ENCODE measurements at places on chromosomes 3 and 15.
A peak's percentile ranks its signal among the peaks of the same experiment; 100 is the strongest.

DNA sequence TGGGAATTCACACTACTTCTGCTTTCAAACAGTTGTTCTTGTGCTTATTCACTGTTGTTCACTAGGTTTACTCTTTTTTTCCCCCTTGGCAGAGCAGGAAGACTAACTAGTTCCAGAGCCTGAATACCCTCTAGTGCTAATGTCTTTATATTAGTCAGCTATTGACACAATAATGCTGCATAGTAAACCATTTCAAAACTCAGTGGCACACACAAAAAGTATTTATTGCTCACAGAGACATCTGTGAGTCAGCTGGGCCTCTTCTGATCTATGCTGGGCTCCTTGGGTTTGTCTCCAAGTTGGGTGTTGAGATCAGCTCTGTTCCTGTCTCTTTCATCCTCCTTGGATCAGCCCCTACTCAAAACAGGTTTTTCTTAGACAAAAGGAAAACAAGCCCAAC, 51.1 kb downstream of the RSRC1 start:
- H3K27ac ChIP-seq = no peak overlapping the region
- H3K4me3 ChIP-seq = no peak overlapping the region
- DNase-seq = no peak

DNA sequence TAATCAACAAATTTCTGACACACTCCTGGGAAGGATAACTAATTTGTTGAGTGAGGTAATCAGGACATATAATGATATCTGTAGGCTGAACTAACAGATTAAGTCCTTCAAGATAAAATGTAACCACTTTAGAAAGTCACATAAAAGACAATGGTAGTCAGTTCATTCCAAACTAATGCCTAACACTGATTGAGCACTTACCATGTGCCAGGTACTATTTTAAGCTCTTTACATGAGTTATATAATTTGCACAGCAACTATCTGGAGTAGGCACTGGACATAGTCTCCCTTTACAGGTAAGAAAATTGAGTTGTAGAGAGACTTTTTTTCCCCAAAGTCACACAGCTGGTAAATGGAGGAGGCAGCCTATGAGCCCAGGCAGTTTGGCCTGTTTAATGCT, 211.2 kb upstream of the CFAP20DC start:
- no peaks in the 10 kb centered on the region for H3K36me3 ChIP-seq
- no peak overlapping the region for H3K4me3 ChIP-seq
- no peaks in the 10 kb centered on the region for H3K4me1 ChIP-seq
- H3K27ac ChIP-seq = no peak overlapping the region
- no peak for DNase-seq

GRCh38 chr3:60434950-60435349, 816.3 kb downstream of the FHIT start:
- H3K27me3 ChIP-seq = no peaks in the 10 kb centered on the region
- H3K4me1 ChIP-seq = no peaks in the 10 kb centered on the region
- H3K27ac ChIP-seq = no peak overlapping the region
- no peaks in the 10 kb centered on the region for H3K36me3 ChIP-seq
- H3K4me3 ChIP-seq = no peak overlapping the region
- DNase-seq = no peak

DNA sequence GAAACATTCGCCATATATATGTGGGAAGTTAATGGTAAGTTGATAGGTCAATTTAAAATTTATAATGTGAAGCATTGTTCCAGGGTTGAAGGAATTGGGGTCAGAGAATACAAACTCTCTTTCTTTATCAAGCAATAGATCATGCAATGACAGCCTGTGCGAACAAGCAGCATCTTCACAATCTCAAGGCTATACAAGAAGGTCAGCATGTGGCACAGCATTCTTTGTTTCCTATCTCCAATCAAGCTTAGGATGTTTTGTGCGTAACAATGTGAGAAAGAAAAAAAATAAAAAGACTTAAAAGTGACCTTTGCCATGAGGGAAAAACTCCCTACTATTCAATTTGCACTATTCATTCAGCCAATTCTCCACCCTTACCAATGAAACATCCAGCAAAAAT, 288.1 kb upstream of the NECTIN3 start:
- no peak overlapping the region for H3K4me3 ChIP-seq
- H3K27me3 ChIP-seq = no peaks in the 10 kb centered on the region
- H3K27ac ChIP-seq = no peak overlapping the region
- DNase-seq = no peak
- H3K4me1 ChIP-seq = no peaks in the 10 kb centered on the region

- no peak overlapping the region for H3K27ac ChIP-seq
- H3K4me3 ChIP-seq = no peak overlapping the region
- no peaks in the 10 kb centered on the region for H3K36me3 ChIP-seq
- no peak for DNase-seq
Measured at GRCh38 chr3:159824333-159824732, 164.3 kb upstream of the IL12A start.

- no peak overlapping the region for H3K27ac ChIP-seq
- peak overlapping the region; percentile 54 for H3K4me3 ChIP-seq
- no peaks in the 10 kb centered on the region for H3K27me3 ChIP-seq
- no peak for DNase-seq
- peaks cover 42% of the 10 kb centered on the region for H3K4me1 ChIP-seq
Measured at GRCh38 chr3:143975554-143976152, 4.0 kb downstream of the DIPK2A start.

DNA sequence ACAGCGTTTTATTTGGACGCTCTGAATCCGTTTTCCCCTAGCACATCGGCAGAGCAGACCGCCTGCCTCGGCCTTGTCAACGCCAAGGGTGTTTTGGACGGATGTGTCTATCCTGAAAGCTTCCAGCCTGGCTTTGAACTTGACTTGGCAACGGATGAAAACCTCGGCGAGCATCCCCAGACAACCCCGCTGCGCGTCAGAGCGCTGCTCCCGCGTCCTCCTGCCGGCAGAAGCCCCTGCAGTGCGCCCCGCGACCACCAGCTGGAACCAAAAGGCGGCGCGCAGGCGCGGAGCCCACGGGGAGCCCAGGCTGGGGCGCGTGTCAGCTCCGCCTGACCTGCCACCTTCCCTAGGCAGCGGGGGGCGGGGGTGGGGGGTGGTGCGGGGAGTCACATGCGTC, 26.2 kb upstream of the ARL8B start:
- no peak overlapping the region for H3K27ac ChIP-seq
- no peak for DNase-seq
- no peaks in the 10 kb centered on the region for H3K36me3 ChIP-seq
- H3K4me3 ChIP-seq = no peak overlapping the region
- no peaks in the 10 kb centered on the region for H3K4me1 ChIP-seq
- H3K27me3 ChIP-seq = peaks cover 7% of the 10 kb centered on the region

DNA sequence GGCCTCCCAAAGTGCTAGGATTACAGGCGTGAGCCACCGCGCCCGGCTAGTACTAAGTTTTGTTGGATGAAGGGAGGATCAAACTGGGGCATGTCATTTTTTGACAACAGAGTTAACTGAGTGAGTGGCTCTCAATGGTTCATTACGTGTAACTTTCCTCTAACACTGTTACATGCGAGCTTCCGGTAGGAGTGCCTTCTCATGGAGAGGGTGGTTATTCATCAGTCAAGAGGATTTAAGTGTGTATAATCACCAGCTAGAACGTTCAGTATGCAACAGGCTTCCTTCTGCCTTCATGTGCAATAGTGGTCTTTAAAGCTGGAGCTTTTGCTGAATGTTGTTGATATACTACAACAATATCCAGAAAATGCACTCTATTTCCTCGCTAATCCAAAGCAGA, 19.1 kb upstream of the GOLGA8A start:
- peaks cover 15% of the 10 kb centered on the region for H3K27me3 ChIP-seq
- no peak overlapping the region for H3K4me3 ChIP-seq
- no peaks in the 10 kb centered on the region for H3K4me1 ChIP-seq
- H3K36me3 ChIP-seq = no peaks in the 10 kb centered on the region

DNA sequence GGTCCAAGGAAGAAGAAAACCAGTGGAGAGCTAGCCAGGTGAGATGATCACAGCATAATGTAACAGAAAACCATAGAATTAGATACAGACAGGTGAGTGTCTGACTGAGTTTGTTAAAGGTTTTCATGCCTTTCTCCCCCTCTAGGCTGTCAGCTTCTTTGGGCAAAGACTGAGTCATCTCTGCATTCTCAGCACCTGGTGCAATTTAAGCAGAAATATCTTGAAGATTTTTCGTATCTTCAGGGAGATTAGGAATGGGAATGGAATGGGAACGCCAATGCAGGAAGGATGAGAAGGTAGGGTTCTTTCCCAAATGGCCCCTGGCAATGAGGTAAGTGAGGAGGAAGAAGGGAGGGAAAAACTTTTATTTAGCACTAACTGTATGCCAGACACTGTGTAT, 122.0 kb upstream of the SLC7A14 start:
- no peaks in the 10 kb centered on the region for H3K4me1 ChIP-seq
- peaks cover 28% of the 10 kb centered on the region for H3K27me3 ChIP-seq
- no peak for DNase-seq
- no peaks in the 10 kb centered on the region for H3K36me3 ChIP-seq
- H3K4me3 ChIP-seq = no peak overlapping the region

- DNase-seq = no peak
- no peaks in the 10 kb centered on the region for H3K27me3 ChIP-seq
- no peaks in the 10 kb centered on the region for H3K4me1 ChIP-seq
- no peak overlapping the region for H3K4me3 ChIP-seq
Measured at GRCh38 chr3:36562945-36563344, 182.6 kb downstream of the STAC start.

DNA sequence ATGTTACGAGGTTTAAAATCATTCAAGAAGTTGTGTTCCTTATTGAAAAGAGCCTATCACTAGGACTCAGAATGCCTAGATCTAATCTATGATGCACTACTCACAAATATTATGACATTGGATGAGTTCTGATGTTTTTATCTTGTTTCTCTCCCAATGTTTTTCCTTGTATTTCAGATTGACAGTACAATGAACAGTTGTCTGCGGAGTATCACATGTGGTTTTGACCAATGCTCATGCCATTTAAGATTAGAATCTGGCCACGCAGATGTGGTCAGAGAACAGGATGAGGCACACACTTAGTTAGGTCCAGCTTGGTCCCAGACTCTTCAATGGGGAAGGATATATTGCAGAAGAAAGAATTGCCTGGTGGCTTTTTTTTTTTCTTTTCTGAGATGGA, 25.6 kb upstream of the CCDC50 start:
- no peak for DNase-seq
- no peaks in the 10 kb centered on the region for H3K36me3 ChIP-seq
- no peak overlapping the region for H3K27ac ChIP-seq
- no peaks in the 10 kb centered on the region for H3K4me1 ChIP-seq
- H3K27me3 ChIP-seq = peaks cover 5% of the 10 kb centered on the region

DNA sequence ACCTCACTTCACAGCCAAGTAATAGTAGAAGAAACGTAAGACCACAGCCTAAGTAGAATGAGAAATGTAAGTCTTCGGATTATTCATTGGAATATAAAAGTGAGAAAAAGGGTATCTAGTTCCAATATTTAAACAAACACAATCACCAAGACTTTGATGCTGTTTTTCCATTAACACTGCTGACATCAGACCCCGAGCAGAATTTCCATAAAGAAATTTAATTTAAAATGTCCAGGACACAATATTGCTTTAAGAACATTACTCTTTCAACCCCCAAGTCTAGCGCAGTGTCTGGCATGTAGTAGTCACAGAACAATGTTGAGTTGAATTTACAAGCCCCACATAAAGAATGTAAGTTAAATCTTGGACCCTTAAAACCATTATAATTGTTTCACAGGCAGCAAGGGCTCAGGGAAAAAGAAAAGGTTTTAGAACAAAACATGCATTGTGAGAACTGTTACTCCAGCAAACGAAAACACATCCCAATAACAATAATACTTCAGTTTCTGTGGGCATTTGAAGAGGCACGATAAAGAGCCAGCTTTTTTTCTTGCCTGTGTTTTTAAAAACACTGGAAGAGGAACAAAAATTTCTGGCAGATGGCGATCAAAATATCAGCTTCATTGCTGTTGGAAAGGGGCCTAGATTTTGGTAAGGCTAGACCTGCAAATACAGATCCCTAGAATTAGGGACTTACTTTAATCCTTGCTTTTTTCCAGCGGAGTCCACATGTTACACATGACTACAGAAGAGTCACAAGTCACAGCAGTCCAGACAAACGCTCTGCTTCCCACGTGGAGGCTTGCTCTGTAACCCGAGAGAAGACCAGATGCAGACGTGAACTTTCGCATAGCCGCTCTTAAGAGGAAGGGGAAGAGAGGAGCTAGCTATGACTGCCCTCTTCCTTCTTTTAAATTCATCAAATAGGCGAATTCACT, 77.9 kb upstream of the IGSF10 start:
- H3K36me3 ChIP-seq = no peaks in the 10 kb centered on the region
- H3K4me3 ChIP-seq = no peak overlapping the region
- no peak for DNase-seq
- H3K27me3 ChIP-seq = peaks cover 8% of the 10 kb centered on the region

DNA sequence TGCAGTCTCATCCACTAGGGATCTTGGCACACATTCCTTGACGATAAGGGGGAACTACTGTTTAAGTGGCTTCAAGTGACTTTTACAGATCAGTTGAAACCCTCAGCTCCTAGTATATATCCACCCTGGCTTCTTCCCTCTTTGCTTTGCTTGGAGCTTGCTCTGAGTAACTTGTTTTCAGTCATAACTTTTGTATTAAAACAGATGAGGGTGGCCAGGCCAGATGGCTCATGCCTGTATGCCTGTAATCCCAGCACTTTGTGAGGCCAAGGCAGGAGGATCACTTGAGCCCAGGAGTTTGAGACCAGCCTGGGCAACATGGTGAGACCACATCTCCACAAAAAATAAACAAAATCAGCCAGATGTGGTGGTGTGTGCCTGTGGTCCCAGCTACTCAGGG, 42.4 kb downstream of the EOMES start:
- no peaks in the 10 kb centered on the region for H3K27me3 ChIP-seq
- no peak overlapping the region for H3K4me3 ChIP-seq
- H3K27ac ChIP-seq = no peak overlapping the region
- H3K36me3 ChIP-seq = no peaks in the 10 kb centered on the region

GRCh38 chr3:11379238-11379823, 107.1 kb downstream of the ATG7 start:
- H3K4me3 ChIP-seq = no peak overlapping the region
- DNase-seq = no peak
- H3K27ac ChIP-seq = no peak overlapping the region
- no peaks in the 10 kb centered on the region for H3K27me3 ChIP-seq
- peaks cover 5% of the 10 kb centered on the region for H3K36me3 ChIP-seq

- no peak overlapping the region for H3K27ac ChIP-seq
- H3K4me1 ChIP-seq = no peaks in the 10 kb centered on the region
- no peaks in the 10 kb centered on the region for H3K27me3 ChIP-seq
- no peak overlapping the region for H3K4me3 ChIP-seq
- DNase-seq = no peak
Measured at GRCh38 chr3:66885326-66886000, 112.6 kb upstream of the KBTBD8 start.

DNA sequence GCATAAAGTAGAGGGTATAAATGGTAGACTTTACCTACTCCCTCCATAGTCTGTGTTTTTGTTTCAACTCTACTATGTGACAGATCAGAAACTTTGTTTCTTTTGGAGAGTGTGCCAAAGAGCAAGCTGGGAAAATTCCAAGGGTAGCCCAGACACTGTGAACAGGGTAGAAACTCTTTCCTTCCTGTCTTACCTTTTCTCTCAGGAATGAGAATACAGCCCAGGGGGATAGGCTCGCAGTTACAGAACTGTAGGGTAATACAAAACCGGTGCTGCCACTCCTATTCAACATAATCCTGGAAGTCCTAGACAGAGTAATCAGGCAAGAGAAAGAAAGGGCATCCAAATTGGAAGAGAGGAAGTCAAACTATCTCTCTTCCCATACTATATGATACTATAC, 256.3 kb downstream of the CPNE4 start:
- H3K4me1 ChIP-seq = no peaks in the 10 kb centered on the region
- no peak overlapping the region for H3K27ac ChIP-seq
- H3K36me3 ChIP-seq = no peaks in the 10 kb centered on the region
- H3K4me3 ChIP-seq = no peak overlapping the region
- DNase-seq = no peak

All from natural killer cell treated with Interleukin-12 subunit alpha and Interleukin-12 subunit beta and Interleukin-15 and Interleukin-18, amount 100 ng/mL, for 72 hours (primary cell).